NCI-H345 (cell line): ENCODE measurements at places on chromosomes 6 and 20.

GRCh38 chr6:100257793-100258395 lies 206.8 kb downstream of the SIM1 start:
- DNase-seq = peak; percentile 52

DNA sequence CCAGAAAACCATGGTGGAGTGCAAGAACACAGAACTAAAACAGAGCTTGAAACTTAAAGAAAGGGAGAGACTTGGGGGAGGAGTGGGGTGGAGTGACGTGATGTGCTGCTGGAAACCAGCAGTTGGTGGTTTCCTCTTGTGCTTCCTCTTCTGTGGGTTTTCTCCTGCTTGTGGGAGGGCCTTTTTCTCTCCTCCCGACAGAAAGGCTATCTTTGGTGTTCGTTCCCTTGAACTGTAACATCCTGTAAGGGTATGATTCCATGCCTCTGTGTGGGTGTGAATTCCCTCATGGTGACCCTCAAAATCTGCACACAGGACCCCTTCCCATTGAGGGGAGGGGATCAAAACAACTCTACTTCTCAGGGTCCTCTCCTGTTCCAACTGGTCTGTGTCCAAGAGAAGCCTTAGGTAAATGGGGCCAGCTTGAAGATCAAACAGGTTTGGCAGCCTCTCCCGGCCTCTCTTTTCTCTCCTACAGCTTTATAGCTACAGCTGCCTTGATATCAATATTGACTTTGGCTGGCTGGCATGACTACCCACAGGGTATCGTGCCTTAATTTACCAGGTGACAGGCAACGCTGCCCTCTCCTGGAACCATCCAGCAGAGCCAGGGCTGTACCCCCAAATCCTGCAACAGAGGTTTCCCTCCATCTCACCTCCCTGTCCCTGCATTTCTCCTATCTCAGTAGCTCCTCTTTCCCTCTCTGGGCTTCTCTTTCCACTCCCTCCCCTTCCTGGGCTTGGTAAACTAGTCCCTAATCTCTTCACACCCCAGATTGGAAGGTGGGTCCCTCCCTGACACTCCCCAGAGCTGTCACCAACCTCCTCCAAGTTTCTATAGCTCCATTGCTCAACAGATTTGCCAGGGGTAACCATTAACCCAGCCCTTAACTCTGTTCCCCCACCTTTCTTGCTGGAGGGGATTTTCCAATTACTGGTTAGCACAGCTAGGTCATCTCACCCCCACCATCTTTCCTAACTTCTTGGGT lies 1.5 kb upstream of the MSH5 start:
- DNase-seq = peak; percentile 92

DNA sequence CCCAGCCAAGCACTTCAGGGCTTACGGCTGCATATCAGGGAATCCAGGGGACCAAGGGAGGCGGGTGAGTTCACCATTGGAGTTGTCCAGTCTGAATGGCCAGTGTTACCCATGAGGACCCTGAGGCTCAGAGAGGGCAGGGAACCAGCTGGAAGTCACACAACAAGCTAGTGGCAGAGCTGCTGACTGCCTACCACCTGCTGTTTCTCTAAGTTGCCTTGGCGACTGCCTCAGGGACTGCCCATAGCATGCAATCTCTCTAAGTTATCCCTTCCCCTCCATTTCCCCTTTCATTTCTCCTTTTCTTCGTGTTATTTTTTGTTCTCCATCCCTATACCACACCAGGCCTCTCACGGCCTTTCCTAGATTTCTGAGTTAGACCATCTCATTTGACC lies 71.8 kb upstream of the SIRPA start:
- DNase-seq = no peak

DNA sequence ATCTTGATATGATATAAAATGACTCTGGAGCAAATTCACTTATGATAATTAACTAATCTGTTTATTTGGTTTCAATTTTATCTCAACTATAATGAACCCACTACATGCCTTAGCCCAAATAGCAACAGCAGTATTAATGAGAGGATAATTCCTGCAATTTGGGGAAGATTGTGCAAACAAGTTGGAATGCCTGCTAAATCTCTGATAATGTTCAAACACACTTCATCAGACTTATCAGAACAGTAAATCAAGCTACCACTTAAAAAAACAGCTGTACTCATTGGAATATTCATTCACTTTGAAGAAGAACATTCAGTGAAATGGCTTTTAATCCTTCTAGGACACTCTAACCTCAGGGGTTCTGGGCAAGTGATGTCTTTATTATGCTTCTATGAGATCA lies 85.4 kb downstream of the CBLN4 start:
- DNase-seq = no peak

- DNase-seq = no peak
These were observed 211.9 kb upstream of the PMEPA1 start for GRCh38 chr20:57921676-57922075.

GRCh38 chr20:50301712-50302111 lies 111.1 kb downstream of the CEBPB start:
- no peak for DNase-seq

DNA sequence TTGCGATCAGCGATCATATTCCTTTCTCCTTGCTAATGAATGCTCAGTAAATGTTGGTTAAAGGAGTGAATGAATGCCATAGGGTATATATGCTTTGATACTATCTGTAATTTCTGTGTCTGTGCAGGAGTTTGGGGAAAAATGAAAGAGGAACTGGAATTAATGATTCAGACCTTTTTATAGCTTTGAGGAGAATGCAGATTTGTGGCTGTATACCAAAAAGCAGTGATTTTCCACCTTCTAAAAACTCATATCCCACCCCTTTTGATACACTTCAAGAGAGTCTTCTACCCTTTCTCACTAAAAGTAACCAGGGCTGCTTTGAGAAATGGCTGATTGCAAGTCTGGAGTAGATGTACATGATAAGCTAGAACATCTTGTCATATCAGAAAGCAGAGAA lies 26.6 kb upstream of the SUMO4 start:
- no peak for DNase-seq

DNA sequence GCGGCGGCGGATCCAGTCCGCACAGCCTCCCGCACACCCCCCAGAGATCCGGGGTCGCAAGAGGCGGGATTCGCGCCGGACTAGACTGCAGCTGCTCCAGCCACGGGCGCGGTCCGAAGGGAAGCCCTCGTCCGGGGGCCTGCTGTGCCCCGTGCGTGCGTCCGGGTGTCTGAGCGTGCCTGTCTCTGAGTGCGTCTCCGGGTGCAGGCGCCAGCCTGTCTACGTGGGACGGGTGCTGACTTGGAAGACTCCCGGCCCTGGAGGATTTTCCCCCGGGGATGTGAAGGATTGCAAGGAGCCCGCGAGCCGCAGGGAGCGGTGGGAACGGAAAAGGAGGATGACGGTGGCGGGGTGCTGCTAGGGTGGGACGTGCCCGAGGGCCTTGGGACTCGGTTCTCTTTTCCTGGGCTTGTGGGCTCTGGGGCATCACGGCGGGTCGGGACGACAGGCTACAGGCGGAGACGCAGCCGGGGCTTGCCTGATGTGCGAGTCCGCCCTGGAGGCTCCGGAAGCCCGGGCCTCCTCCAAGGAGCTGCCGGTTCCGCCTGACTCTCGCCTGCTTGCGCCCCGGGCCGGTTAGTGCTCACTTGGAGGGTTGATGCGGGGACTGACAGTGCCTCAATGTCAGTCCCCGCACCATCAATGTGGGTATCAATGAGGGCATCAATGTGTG lies 5.7 kb downstream of the MAFB start:
- DNase-seq = no peak

DNA sequence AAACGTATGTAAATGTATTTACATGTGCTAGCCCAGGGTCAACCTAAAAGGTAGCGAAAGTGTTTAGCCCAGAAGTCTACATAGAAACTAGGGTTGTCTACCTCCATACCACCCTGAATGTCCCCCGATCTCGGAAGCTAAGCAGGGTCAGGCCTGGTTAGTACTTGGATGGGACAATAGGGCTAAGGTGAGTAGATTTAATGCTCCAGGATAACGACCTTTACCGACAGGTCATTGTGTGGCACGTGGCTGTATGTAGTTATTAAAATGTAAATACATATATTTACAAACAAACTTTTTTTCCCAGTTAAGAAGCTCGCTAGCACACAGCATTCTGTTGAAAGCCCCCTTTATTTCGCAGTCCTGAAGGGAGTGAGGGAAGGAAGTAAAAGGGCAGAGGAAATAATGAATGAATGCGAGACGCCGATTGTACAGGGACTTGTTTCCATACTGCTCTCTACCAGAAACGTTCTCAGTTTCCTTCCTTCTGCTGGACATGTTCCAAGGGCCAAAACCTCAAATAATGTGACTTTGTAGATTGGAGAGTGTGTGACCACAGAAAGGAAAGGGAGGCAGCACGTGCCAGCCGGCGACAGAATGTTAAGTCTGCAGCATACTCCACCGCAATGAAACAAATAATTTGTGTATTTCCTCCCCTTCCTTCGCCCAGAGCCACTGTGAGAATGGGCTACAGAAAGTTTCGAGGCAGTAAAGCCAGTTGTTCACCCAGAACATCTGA lies 612 bp downstream of the ADAT2 start:
- DNase-seq = no peak

DNA sequence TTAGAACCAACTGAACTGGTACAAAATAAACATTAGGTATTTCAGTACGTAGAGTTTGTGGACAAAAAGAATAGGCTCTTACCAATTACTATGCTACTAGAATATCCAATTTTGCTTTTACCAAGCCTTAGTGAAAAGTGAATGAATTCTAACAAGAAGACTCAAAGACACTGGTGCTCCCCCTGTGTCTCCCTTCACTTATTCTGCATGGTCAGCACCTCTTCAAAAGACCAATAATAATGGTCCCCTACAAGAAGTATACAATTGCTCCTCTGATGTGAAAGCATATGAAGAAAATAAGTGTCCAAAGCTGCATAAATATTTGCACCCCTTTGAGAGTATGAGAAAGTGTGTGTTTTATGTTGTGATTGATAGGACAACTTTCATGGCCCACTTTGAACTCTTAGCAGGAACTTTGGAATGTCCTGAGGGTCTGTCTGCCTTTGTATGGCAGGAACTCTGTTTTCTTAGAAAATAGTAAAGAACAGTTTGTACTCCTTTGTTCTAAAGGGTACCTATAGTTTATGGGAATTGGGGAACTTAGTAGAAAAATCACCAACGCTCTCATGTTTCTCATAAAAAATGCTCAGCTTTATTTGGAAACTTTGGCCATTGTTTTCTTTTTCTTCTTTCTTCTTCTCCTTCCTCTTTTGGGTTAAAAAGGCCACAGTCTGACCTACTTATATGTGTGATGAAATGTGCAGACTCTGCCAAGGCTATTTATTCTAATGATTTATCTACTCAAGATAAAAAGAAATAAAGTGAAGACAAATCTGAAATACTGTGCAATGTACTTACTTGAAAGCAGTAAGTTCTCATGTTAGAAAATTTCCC lies 352.4 kb downstream of the LAMA2 start:
- DNase-seq = no peak

DNA sequence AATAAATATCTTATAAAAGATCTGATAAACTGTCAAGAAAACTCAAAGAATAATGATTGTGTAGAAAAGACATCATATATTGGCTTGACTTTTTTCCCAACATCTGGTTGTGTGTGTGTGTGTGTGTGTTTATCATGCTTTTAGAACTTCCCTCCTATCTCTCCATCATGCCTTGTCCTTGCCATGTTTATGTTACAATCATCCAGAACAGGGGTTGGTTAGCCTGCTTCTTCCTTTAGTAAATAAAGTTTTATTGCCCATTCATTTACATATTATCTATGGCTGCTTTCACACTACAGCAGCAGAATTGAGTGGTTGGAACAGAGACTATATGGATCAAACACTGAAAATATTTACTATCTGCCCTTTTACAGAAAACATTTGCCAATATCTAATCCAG lies 52.8 kb upstream of the RIPOR2 start:
- DNase-seq = peak; percentile 27

- no peak for DNase-seq
These were observed 51.9 kb upstream of the PDE10A start for GRCh38 chr6:165714907-165715306.

- DNase-seq = no peak
These were observed 6.8 kb downstream of the HFE start for GRCh38 chr6:26094036-26094435.

DNA sequence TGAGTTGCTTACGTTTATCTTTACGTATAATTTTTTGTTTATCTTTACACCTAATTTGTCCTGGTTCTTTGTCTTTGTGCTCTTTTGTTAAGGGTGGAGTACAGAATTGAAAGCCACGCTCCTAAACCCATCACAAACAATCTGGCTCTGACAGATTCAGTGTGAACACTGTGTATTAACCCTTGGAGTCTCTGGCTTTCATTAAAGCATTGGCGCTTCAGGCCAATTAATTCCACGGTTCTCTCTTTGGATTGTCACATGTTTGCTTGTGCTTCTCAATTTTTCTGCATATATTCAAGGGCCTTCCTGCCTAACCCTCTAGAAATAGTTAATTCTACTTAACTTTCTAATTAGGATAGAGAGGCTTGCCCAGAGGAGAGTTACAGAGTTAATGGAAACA lies 38.6 kb downstream of the NKX2-4 start:
- DNase-seq = no peak

DNA sequence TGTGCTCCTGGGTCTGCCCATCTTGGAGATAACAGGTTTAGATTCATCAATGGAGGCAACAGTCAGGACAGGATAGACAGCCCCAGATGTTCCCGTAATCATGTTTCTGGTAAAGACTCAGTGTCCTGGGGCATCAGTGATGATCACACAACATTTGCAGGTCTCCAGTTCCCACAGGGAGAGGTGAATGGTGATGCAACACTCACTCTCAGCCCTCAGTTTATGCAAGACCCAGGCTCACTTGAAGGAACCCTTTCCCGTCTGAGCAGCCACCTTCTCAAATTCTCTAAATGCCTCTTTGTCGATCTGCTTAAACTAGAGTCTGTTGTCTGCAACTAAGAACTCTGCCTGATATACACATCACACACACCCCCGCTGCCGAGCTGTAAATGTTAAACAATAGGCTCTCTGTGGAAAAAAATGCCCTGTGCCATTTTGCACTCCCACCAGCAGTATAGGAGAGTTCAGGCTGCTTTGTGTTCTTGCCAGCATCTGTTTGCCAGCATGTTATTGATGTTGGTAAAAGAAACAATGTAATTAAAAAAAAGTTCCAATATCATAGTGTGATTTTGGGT lies 30.1 kb upstream of the SCP2D1 start:
- no peak for DNase-seq

GRCh38 chr6:23663652-23664051 lies 462.4 kb upstream of the NRSN1 start:
- DNase-seq = peak; percentile 20

GRCh38 chr6:6626187-6626586 lies 37.7 kb downstream of the LY86 start:
- DNase-seq = no peak

- no peak for DNase-seq
These were observed 401.4 kb upstream of the ID4 start for GRCh38 chr6:19435755-19436154.

GRCh38 chr6:75842191-75842590 lies 93.2 kb downstream of the MYO6 start:
- DNase-seq = no peak

DNA sequence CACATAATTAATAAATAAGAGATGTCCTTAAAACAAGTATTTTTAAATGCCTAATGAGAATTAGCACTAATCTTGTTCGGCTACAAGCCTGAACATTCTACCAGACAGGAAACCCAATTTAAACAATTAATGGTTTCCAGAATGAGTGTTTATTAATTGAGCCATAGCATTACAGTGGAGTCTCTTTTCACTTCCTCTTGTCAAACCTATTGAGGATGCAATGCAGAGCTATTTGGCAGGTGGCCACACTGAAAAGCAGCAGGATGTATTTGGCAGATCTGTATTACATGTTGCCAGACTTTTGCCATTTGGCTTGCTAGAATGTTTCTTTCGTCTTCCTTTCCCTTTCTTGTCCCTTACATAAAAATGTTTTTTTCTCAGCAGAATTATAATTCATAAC lies 475.2 kb upstream of the MARCKS start:
- peak; percentile 63 for DNase-seq

GRCh38 chr20:17626217-17627007 lies 55.6 kb downstream of the RRBP1 start:
- DNase-seq = no peak
